ENCODE measurements at places on chromosomes 6 and 20. TPM values are rescaled to one million over a fixed set of nuclear protein-coding genes. Genes with fewer than 3 reads are reported as not detected.

DNA sequence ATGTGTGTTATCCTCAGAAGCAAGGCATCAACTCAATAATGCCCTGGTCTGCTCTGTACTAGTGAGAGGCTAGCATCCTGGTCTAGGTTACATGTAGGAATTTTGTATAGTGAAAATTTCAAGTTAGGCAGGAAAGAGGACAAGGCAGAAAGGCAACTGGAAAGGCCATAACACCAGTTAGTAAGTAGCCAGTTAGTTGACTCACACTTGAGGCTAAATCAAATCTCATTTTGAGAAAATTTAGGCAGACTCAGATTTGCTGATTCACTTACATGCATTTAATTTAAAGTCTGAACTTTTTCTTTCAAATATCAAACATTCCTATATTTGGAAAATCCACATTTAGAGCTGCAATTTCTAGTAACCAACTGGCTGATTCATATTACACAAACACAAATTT lies 184.5 kb upstream of the TCF21 start:
- DNase-seq, result no peak

- DNase-seq, result no peak
Observed at GRCh38 chr6:157263146-157263545, 60.2 kb downstream of the TMEM242 start.

GRCh38 chr20:38883981-38884733 lies 42.1 kb upstream of the FAM83D start:
- DNase-seq, result no peak

DNA sequence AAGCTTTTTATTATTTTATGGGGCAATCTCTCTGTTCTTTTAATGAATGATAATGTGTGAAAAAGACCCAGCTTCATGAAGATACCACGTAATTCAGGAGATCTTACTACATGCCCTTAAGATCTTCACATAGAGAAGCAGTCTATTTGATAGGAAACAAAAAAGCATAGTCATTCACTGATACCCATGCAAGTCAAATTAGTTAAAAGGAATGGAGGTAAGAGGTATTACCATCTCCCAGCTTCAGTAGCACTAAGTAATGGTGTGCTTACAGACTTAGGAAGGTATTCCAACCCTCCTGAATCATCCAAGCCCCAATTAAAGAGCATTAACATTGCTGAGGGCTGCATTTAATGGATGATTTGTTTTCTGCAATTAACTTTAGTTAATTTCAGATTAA lies 364.7 kb downstream of the SYNE1 start:
- no peak for DNase-seq

DNA sequence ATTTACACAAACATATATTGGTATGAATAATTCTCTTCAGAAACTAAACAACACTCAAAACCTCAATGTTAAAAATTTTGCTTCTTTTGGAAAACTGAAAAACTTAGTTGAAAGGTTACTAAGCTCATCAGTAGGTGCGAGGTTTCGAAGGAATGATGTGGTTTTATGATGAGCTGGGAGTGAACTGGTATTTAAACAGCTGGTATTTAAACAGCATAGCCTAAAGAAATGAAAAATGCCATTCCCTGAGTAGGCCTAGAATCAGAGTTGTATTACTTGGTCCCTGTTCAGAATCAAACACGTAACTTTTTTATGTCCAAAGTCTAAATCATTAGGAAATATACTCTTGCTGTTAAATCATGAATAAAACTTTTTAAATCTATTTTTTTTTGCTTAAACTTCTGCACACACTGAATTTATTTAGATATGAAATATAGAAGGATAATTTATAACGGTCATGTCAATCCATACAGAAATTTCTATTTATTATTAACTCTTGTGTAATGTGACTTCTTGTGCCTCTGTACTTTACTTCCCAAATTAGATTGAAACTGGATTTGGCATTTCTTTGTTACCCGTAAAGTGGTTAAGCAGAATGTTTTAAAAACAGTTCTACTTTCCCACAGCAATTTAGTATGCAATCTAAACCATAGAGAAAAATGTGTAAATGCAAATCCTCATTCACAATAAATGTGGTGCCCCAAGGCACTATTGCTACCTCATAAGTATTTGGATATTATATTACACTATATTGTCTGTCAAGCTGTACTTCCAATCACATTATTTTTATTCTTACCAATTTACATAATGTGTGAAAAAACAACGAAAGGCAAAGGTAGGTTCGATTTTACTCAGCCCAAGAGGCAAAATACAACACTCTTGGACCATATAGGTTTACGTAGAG lies 124.1 kb downstream of the HS3ST5 start:
- no peak for DNase-seq

GRCh38 chr20:19449051-19449450 lies 236.6 kb downstream of the SLC24A3 start:
- DNase-seq, result no peak

DNA sequence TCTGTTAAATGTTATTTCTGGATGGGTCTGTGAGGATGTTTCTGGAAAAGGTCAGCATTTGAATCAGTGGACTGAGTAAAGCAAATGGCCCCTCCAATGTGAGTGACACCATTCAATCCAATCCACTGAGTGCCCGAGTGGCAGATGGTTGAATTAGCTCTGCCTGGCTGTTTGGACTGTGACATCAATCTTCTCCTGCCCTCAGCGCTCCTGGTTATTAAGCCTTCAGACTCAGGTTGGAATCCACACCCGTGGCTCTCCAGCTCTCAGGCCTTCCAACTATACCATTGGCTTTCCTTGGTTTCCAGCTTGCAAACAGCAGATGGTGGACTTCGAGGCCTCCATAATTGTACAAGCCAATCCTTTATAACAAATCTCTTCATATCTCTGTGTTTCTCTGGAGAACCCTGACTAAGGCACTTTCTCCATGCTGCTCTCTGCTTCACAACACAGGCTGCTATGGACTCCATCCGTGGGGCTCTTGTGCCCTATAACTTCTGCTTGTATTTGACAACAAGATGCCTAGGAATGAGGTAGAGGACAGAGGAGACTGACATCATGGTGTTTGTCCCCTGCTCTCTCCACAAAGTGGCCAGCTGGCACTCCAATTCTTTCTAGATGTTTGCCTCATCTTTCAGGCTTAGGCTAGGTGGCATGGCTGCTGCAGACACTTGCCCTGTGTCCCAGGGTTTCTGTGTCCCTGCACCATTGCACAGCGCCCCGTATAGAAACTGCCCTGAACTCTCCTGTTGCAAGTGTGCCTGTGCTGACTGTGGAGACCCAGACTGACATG lies 4.8 kb upstream of the CSTL1 start:
- no peak for DNase-seq

GRCh38 chr6:154969796-154970195 lies 25.3 kb upstream of the TIAM2 start:
- DNase-seq, result no peak

DNA sequence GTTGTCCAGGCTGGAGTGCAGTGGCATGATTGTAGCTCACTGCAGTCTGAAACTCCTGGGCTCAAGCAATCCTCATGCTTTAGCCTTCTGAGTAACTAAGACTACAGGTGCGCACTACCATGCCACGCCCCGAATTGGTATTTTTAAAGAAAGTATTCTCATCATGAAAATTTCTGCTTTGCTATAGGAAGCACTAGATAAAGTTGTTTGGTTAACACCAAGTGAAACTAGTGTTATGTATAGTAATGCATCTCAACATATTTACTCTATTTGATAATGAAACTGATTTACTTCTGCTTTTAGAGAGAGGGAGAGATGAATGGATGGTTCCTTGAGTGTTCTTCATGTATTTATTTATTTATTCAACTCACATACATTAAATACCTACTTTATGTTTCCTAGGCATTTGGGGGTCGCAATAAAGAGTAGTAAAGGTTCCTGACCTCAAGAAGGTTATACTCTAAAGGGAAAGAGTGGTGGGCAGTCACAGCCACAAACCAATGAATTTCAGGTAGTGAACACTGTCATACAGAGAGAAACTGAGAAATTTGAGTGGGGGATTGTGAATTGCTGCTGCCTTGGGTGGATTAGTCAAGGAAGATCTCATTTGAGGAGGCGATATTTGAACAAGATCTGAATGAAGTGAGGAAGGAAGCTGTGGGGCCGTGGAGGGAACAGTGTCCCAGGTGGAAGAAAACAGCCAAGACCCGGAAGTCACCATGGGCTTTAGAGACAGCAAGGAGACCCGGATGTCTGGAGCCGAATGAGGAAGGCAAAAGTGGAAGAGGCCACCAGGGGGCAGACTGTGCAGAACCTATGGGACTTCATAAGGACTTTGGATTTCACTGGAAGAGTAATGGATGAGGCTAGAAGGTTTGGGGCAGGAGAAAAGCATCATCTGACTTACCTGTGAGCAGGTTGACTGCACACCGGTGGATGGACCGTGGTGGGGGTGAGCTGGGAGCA lies 185.6 kb downstream of the TSHZ2 start:
- no peak for DNase-seq

- DNase-seq, result no peak
Observed at GRCh38 chr20:53826597-53827291, 233.1 kb upstream of the ZNF217 start.

DNA sequence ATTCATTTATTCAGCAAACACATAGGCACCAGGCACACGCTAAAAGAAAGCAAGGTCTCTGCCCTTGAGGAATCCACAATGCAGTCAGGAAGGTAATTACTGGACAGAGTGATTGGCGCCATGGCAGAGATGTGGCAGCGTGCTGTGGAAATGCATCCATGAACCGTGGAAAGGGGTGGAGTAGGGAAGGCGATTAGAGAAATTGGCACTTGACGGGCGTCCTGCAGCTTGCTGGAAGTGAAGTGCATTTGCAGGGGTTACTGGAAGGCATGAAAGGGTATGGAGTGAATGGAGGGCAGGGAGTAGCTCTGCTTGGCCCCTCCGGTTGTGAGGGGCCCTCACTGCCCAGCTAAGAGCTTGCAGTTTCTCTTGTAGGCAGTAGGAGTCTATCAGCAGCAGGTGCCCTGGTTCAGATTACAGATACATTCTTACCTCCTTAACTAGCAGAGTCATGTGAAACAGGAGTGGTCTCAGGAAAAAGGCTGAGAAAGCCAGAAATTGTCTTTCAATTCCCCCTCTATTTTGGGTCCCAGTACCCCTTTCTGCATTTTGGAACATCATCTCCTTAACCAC lies 122.5 kb upstream of the TIAM2 start:
- DNase-seq, result no peak

DNA sequence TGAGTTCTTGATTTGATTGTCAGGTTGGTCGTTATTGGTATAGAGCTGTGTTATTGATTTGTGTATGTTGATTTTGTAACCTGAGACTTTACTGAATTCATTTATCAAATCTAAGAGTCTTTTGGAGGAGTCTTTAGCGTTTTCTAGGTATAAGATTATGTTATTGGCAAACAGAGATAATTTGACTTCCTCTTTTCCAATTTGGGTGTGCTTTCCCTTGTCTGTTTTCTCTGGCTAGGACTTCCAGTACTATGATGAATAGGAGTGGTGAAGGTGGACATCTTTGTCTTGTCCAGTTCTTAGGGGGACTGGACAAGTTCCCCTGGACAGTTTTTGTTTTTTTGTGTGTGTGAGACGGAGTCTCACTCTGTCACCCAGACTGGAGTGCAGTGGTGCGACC lies 17.4 kb downstream of the HLA-DOA start:
- DNase-seq, result no peak

- DNase-seq, result no peak
Observed at GRCh38 chr6:113442040-113442439, 415.1 kb upstream of the MARCKS start.

DNA sequence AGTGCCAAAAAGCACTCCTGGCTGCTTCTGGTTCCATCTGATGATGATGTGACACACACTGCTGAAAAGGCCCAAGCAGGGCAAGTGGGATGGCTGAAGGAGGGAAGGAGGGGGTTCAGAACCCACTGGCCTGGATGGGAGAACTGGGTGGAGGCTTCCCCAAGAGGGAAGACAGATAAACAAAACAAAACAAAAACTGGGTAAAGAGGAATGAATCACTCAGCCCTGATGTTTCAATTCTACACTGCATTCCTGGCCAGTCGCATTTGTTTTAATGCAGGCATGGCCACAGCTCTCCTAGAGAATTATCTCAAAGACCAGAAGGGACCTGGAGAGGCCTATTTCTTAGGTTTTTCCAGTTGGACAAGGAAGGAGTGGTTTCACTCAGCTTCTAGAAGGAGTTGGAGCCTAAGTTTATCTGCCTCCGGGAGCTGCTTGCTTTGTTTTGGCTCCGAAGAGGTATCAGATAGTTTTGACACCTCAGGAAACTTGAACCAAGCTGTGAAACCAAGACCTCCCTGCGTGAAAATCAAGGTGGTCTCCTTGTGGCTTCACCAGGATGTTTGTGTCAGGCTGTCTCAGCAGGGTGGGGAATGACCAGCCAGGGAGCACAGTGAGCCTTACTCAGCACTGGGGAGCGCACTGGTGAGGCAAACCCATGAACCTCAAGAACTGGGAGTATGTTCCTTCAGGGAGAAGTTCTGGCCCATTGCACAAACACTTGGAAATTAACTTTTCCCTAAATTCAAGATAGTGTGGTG lies 16.1 kb downstream of the TTPAL start:
- DNase-seq, result no peak

GRCh38 chr6:151325075-151326050 lies 66.0 kb downstream of the ZBTB2 start:
- peak; percentile 77 for DNase-seq

DNA sequence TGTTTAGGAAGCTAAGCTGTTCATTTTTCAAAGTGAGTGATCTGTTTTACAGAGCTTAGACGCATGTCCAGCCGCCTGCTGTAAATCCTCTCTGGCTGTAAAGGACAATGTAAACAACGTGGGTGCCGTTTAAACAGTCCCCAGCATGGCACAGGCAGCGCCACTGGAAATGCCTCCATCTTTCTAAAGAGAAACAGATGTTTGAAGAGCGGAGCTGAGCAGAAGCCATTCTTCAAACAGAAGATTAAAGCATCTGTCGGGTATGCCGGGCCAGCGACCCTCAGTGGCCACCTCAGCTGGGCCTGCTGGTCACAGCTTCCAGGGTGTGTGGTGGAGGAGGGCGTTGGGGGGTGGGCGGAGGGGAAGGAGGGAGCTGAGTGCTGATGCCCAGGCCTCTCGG lies 138.6 kb downstream of the ERMARD start:
- DNase-seq, result no peak

GRCh38 chr6:147167576-147168461 lies 36.4 kb upstream of the STXBP5 start:
- no peak for DNase-seq

DNA sequence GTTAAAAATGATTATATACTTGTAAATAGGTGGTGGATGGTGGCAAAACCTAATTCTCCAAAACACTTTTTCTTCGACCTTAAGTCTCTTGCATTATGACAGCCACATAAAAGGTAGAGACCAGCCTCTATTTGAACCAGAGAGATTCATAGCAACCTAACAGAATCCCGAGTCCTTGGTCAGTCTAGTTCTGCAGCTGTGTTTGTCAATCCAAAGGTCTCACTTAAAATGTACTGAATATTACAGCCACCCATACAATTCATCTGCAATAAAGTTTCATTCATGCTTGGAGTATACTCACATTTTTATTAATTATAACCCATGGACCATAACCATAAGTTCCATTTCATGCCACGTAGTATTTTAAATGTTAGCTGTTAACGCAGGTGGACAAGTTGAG lies 87.2 kb downstream of the EPM2A start:
- DNase-seq, result no peak

GRCh38 chr6:166644681-166645080 lies 17.6 kb upstream of the RPS6KA2 start:
- no peak for DNase-seq

Gene DNMT3B
- 3.6 TPM for polyA plus RNA-seq

Gene ULBP2
- polyA plus RNA-seq, result 0.24 TPM

Gene DDO
- 0.78 TPM for polyA plus RNA-seq

Gene MOCS1
- 3.6 TPM for polyA plus RNA-seq

Gene GRM4
- 2.4 TPM for polyA plus RNA-seq

Gene EPPIN
- not detected for polyA plus RNA-seq
